SJCRH30 (cell line): ENCODE measurements at places on chromosomes 7 and 10. TPM values are rescaled to one million over a fixed set of nuclear protein-coding genes. Genes with fewer than 3 reads are reported as not detected.

DNA sequence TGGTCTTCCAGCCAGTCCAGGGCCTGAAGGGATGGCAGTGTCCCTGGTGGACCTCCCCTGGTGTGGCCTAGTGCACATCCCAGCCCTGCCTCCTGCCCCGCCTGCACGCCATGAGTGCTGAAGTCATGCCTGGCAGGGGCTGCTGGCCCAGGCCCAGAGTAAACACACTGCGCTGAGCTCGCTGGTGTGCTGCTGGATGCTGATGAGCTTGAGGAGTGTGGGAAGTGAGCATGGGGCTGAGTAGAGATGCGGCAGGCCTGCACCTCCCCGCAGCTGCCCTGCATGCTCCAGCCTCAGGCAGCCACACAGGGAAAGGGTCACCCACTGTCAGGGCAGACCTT lies 43.2 kb downstream of the HTRA1 start:
- peak; percentile 58 for DNase-seq

DNA sequence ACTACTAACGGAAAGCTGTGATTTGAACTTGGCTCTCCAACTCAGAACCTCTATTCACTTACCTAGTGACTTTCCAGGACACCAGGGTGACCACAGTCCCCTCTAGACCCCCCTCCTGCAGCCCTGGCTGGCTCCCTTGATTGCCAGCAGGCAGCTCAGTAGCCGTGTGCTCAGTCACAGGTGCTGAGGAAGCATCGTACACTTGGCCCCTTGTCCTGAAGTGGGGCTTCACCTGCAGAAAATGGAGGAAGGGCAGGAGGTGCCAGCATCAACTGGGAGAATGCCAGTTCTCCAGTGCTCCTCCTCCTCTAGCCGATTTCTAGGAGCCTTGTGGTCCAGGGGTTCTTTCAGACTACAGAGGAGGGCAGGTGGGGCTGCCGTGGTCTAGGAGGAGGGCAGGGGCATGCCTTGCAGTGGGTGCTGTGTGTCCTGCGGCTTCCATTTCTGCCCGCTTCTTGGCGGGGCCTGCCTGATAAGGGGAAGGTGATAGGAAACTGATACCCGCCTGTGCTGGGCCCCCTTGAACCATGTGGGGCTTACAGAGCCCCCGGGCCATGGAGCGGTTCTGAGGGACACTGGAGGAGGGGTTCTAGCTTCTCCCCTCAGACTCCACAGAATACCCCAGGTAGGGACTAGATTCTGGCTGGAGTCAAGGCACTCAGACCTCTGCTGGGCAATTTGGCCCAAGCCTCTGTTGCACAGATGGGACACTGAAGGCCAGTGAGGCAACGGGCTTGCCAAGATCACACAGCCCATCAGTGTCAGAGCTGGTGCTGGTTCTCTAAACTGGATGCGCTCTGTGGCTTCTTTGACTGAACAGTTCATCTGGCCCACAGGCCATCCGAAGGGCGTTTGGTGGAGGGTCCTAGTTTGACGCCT lies 14.0 kb downstream of the FAM241B start:
- no peak for DNase-seq

- no peak for DNase-seq
Measured at GRCh38 chr7:121796936-121797656, 75.9 kb upstream of the PTPRZ1 start.

Gene ZNF804B
- total RNA-seq, result 0.04 and 0.05 TPM in 2 replicates

Gene GPR15LG
- total RNA-seq, result not detected in 2 replicates
